Activated naive CD4-positive, alpha-beta T cell treated with anti-CD3 and anti-CD28 coated beads, Interleukin-2, amount 50 U/mL, for 16 hours (primary cell): ENCODE measurements at places on chromosomes 11 and 22.

GRCh38 chr11:105142167-105142566 lies 2.6 kb upstream of the CARD18 start:
- DNase-seq, result no peak

GRCh38 chr11:8315463-8315862 lies 51.8 kb upstream of the LMO1 start:
- DNase-seq, result no peak

DNA sequence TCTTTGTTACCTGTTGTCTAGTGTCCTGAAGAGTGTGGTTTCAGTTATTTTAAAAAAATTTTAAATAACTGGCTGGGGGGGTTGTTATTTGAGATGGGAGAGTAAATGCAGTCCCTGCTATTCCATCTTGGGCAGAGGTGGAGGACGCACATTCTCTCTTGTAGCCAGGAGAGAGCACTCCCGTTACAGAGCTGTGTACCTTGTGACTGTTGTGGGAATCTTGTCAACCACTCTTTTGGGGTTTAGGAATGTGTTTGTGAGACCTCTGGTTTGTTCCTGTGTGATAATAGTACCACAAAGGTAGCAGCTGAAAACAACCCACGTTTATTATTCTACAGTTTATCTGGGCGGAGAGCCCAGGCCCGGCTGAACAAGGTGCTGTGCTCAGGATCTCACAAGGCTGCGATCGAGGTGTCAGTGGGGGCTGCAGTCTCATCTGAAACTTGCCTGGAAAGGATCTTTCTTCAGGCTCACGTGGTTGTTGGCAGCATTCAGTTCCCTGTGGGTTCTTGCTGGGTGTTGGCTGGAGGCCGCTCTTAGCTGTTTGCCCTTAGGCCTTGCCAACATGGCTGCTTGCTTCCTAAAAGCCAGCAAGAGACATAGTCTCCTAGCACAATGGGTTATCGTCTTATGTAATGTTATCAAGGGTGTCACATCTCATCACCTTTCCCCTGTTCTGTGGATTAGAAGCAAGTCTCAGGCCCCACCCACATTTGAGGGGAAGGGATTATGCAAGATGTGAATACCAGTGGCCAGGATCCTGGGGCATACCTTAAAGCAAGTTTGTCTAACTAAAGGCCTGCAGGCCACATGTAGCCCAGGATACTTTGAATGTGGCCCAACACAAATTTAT lies 20.6 kb downstream of the IGHMBP2 start:
- DNase-seq, result no peak

- no peak for DNase-seq
Measured at GRCh38 chr11:116618461-116618860, 154.3 kb downstream of the BUD13 start.

GRCh38 chr22:35208003-35208402 lies 49.3 kb upstream of the HMGXB4 start:
- no peak for DNase-seq
